Left kidney (tissue), 8 donors: ENCODE measurements at places on chromosomes 11 and 22.

GRCh38 chr22:28424427-28425080 lies 255.1 kb downstream of the TTC28 start:
- DNase-seq, result no peak

GRCh38 chr22:48838846-48839730 lies 988.6 kb downstream of the BRD1 start:
- DNase-seq, result no peak

DNA sequence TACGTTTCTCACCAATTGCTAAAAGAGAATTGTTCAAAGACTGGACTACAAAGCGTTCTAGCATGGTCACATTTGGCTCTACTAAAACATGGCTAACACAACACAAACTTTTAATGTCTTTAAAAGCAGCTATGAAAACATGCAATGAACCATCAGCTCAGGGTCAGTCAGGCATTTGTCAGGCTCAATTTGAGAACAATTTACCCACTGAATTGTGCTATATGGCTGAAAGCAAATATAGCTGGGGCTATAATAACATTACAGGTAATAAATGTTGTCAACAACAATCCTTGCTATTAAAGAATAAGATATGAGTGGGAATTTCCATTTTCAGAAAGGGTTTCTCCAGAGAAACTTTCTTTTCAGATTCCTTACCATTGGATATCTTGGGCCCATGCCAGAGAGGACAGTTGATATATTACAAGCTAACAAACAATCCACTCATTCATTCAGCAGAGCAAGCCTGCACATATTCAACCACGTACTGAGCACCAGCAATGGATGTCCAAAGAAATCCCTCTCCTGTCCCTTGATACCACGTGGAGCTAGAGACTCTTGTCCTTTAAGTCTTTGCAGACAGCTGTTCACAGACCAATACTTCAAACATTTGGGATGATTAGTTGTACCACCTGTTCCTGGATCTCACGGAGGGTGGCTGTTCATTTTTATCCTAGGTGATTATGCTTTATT lies 82.5 kb upstream of the DDI1 start:
- DNase-seq, result no peak

DNA sequence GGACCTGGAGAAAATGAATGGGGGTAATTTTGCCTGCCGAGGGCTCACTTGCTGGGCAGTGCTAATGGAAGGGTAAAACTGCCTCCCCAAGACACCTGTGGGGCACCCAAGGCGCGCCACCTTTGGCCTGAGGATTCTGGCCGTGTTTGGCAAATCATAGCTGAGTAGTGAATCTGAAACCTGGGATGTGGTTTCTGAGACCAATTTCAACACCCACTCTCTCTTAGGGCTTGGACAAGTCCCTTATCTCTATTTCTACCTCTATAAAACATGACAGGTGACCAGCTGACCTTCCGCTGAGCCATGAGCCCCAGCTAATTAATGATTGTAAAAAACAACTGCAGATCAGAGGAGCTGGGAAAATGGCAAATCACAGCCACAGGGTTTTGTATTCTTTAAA lies 1.5 kb upstream of the PACSIN3 start:
- no peak for DNase-seq

DNA sequence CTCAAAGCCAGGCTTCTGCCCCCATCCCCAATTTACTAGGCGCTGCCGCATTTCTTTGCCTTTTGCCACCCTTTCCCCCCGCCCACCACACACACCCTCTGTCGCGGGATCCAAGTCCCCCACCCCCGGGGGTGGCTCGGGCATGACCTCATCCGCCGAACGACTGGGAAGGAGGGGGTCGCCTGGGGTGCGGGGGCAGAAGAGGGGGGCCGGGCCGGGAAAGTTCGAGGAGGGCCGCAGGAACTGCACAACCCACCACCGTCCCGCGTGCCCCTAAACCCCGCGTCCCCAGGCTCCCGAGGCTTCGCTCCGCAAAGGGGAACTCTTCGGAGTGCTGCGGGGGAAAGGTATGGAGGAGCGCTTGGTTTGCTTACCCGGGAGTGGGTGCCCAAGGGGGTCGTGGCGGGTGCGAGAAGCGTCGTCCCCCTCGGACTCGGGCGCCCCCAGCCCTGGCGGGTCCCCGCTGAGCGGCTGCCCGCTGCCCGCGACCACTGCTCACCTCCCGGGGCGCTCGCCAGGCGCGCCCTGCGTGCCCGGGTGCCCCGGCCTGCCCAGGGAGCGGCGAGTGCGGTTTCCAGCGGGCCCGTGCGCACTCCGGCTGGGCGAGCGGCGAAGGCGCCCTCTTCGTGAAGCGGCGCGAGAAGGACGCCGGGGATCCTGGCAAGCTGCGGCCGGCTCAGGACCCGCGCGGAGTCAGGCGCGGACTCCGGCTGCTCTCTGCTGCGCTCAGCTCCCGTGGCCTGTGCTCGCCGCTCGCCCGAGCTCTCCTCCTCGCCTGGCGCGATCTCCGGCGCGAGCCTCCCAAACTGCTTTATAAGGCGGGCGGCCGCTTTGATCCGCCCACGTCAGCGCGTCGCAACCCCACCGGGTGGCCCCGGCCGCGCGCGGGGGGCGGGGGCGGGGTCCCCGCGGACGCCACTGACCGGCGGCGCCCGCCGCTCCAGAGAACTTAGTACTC lies 4.0 kb upstream of the WNT11 start:
- no peak for DNase-seq

GRCh38 chr11:4044976-4045646 lies 49.5 kb upstream of the RRM1 start:
- DNase-seq, result no peak

- no peak for DNase-seq
Observed at GRCh38 chr11:44623341-44623730, 57.9 kb downstream of the CD82 start.

DNA sequence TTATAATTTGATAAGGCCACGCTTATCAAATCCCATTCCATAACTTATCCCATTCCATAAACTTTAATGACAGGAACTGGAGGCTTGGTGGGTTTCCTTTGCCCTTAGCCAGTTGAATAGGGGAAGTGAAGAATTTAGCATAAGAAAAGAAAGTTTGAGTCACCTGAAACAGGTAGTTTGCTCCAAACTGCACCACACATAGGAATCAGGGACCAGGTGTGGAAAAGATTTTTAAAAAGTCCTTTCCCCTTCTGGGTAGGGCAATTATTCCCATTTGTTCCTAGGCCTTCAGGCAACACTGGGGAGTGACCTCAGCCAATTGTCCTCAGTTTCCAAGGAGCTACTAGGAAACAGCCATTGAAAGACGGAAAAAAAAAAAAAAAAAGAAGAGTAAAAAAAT lies 525.7 kb upstream of the CNTN5 start:
- DNase-seq, result no peak

DNA sequence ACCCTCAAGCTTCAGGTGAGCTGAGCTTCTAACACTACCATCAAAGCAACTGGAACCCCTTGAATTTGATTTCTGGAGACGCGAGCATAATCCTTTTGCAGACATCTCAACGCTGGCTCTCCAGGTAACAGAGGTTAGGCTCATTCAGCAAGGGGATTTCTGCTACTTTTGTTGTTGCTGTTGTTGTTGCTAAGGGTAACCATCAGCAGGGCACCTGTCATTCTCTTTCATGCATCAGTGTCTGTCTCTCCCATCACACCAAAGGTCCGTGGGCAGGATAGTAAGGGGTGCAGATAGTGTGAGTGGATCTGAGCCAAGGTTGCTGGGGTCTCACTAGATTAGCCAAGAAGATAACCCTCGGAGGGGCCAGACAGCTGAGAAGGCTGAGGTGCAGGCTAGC lies 90.3 kb downstream of the TP53I11 start:
- no peak for DNase-seq

DNA sequence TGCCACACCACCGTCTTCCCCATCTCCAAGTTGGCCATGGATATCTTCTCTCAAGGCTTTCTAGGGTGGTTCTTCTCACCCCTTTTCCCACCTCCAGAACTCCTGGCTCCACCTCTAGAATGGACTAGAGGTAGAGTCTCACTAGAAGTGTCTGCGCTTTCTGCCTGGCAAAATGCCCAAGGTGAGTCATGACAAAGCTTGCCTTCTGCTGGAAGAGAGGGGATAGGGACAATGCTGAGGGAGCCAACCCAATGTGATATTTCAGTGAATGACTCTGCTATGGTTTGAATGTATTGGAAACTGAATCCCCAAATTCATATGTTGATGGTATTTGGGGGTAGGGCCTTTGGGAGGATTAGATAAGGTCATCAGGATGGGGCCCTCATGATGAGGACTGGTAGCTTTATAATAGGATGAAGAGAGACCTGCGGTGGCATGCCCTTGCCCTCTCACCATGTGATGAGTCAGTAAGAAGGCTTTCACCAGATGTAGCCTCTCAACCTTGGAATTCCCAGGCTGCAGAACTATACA lies 4.1 kb upstream of the CD82 start:
- no peak for DNase-seq

DNA sequence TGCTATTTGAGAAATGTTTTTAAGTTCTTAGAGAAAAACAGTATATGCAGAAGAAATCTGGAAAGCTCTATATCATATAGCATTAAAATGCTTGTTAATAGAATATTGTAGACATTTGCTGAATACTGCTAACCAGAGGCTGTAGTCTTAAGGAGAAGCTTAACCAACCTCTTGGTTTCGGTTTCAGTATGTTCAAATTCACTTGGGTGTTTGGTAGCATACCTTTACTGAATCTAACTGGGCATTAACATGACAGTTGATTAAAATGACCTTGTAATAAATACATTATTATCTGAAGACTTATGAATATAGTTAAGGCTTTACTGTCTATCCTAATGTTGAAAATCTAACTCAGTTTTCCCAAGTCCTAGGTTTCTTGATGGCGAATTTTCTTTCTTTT lies 5.4 kb downstream of the PCF11 start:
- DNase-seq, result no peak

DNA sequence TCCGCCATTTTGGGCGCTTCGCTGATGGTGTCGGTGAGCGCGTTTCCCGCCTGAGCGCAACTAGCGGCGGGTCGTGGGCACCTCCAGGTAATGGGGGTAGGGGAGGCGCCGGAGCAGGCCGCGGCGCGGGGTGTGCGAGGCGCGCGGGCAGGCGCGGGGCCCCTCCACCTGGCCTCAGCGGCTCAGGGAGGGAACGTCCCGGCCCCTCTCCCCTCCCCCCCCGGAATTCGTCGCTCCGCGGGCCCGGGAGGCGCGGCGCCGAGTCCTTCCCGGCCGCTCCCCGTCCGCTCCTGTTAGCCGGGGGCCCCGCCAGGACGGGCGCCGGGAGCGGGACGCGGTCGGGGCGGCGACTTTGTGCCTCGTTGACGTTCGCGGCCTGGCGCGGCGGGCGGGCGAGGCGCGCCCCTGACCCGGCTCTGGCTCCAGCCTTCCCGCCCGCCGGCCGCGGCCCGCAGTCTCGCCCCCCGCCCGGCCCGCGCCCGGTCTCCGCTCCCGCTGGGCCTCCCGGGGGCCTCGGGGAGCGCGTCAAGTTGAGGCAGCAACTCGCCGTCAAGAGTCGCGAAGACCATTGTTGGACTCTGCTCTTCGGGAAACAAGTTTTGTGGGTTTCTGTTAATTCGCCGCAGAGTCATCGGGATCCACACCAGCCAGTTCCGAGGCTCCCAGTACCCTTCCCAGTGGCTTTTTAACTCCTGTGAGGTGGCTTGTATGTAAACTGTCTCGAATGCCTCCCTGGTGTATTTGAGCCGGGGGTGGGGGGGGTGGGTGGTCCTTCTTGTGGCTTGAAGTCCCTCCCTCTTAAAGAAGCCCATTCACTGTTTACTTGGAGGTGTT lies at the start of gene PPP6R3:
Gene PPP6R3, plus strand, starts transcription at position 12 of the 834 bp plus-strand sequence. CDS start 76,913 bp downstream, outside the sequence.
- DNase-seq, result peak; percentile 44

- no peak for DNase-seq
Observed at GRCh38 chr22:39932918-39933649, 27.1 kb upstream of the TMA7B start.

DNA sequence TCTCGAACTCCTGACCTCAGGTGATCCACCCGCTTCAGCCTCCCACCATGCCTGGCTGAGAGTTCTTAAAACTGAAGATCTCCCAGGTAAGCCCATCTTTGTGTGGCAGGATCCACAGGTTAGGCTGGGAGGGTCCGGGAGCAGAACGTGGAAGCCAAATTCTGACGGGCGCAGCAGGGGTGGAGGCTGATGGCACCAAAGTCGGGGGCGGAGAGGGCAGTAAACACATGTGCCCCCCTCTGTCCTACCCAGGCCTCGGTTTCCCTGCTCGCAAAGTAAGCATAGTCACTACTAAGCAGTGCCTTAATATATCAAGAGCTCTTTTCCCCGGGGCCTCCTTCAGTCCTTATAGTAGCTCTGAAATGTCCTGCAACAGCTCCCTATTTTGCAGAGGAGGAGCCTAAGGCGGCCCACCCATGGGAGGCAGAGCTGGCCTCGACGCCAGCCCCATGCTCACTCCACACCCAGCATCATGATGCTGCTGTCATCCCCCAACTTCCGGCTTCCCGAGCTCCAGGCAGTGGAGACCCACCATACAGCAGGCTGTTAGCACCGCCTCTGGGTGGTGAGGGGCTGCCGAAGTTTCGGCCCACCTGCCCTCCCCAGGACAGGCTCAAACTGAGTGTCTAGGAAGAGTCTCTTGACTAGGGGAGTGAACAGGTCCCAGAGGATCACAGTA lies 230.0 kb downstream of the CTTN start:
- DNase-seq, result no peak

DNA sequence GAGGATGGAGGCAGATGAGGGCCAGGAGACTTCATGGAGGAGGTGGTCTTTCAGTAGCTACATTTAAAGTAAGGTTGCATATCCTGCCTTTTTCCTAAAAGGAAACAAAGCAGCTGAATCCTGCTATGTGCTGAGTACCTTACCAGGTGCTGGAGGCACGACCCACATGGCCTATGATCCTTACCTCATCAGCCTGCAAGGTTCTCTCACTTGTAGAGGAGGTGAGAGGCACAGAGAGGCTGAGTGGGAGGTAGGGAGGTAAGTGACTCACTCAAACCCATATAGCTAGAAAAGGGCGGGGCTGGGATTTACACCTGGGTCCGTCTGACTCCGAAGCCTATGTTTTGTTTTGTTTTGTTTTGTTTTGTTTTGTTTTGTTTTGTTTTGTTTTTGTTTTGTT lies 75.8 kb downstream of the BUD13 start:
- no peak for DNase-seq

DNA sequence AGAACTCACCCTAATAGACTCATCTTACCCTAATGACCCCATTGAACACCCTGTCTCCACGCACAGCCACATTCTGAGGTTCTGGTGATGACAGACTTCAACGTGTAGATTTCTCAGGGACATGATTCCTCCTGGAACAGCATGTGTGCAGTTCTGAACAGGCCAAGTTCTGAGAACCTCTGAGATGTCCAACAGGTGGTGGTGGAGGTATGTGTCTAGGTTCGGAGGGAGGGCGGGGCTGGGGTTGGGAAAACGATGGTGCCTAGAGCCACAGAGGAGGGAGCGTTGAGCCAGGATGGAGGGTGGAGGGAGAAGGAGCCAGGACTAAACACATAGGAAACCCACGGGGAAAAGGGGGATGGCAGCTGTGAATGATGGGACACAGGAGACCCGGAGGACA lies 43.4 kb upstream of the FBLN1 start:
- no peak for DNase-seq

GRCh38 chr22:42702675-42703074 lies 18.0 kb downstream of the A4GALT start:
- DNase-seq, result no peak

GRCh38 chr22:43476751-43477725 lies 65.2 kb downstream of the MPPED1 start:
- no peak for DNase-seq
